ENCODE measurements at places on chromosomes 3 and 15.

- no peak for DNase-seq
These were observed 184.5 kb upstream of the TSC22D2 start for GRCh38 chr3:150223558-150223957.

- no peak for DNase-seq
These were observed 384.2 kb downstream of the CGGBP1 start for GRCh38 chr3:87674397-87675161.

GRCh38 chr15:83108266-83109219 lies 1.1 kb downstream of the TM6SF1 start:
- no peak for DNase-seq

- no peak for DNase-seq
These were observed 217.5 kb downstream of the ALCAM start for GRCh38 chr3:105584003-105584790.

DNA sequence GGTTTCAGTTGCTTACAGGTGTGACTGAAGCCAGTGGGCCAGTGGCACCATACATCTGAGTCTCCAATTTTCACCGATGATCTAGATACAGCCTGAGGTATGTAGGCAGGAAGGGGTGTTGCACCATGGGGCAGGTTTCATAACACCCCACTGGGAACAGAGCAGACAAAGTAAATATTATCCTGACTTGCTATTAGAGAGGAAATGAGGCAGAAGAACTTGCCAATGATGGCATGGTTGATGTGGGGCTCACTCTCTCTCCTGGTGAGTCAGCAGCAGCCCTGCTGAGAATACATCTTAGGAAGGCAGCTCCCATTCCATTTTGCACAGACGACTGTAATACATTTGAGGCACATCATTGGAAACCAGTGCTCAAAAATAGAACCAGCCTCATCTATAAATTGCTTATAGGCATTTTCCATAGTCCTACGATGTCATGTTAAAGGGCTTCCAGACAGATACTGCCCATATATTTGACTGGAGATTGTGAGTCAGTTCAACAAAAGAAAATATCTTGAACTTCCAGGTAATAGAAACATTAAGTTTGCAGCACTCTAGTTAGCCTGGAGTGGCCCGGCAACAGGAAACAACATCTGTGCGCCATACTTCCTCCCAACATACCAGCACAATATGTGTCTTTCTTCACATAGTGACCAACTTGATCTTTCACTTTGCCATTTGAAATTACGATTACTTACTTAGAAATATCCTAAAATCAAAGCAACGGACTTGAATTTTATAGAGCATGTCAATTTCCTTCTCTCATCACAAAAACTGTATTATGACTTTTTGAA lies 175.5 kb downstream of the NECTIN3 start:
- DNase-seq: no peak

GRCh38 chr15:25797035-25797434 lies 66.1 kb downstream of the ATP10A start:
- DNase-seq: no peak

- DNase-seq: no peak
These were observed 93.2 kb upstream of the ARHGEF3 start for GRCh38 chr3:56894881-56895431.

DNA sequence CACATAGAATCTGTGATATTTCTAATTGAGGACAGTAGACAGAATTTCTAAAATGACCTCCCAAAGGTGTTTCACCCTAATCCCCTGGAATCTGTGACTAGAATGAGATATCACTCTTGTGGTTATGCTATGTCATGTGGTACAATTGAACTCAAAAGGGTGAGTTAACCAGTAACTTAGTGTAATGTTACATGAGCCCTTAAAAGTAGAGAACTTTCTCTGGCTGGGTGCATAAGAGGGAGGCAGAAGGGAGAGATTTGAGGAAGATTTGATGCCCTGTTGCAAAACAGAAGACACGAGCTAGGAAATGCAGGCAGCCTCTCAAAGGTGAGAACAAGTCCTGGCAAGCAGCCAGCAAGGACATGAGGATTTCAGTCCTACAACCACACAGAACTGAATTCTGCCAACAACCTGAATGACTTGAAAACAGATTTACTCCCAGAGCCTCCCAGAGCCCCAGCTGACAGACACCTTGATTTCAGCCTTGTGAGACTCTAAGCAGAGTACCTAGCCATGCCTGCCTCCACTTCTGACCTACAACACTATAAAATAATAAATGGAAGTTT lies 160.3 kb downstream of the MTHFS start:
- DNase-seq: no peak

GRCh38 chr3:136055491-136055890 lies 90.0 kb downstream of the PPP2R3A start:
- no peak for DNase-seq

DNA sequence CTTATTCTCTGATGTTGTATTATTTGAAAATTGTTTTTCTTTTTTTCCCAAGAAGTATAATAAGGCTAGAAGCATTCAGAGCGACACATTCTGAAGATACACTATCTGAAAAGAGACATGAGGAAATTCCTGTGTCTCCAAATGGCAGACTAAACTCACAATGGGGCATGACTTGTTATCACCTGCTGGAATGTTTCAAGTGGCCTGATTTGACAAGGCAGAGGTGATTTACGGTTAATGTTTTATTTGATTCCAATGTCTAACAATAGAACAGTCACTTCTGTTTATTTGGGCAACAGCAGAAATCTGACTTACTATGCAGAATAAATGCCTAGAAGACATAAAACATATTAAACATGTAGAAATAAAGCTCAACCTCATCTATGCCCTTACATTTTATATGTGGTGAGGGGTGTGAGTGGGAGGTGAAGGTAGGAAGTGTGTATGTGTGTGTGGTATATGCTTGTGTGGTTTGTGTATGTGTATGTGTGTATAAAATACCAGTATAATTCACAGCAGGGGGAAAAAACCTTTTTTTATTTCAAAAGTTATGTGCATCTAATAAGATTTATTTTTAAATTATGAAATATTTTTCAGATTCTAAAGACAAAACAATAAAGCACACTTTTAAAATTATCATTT lies 1051.7 kb downstream of the ROBO2 start:
- no peak for DNase-seq

GRCh38 chr3:127670761-127671522 lies 1.8 kb upstream of the ABTB1 start:
- DNase-seq: peak; percentile 44

DNA sequence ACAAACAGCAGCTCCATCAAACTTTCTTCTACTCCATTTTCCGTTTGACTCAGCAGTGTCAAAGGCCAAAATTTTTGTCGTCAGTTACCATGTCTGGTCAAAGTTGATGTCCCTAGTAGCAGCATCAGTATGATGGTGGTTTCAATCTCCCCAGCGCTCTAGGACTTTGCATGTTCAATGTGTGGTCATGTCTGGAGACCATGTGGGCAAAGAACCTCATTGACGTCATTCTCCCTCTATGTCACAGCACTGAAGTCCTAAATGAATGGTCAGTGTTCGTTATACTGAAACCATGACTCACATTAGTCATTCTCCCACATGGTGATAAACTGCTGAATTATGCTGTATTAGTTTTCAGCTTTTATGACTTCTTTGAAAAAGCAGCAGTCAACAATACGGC lies 23.2 kb downstream of the SHC4 start:
- DNase-seq: no peak

- no peak for DNase-seq
These were observed 399.6 kb downstream of the NAALADL2 start for GRCh38 chr3:175258763-175259162.

DNA sequence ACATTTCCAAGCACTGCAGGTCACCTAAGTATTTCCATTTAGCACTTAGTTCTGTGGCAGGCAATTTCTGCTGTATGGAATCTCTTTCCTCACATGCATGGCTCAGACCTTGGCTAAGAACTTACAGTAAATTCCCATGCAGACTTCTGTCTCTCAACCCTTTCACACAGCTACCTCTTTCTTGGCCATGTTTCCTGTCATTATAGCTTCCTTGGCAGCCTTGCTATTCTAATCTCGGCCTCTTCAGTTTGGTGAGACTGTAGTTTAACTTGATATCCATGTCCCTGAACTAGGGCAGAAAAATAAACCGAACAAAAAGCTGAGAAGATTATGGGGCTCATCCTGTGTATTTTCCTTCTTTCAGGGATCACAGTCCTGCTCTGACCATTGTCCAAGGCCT lies 96.0 kb downstream of the SPATA16 start:
- no peak for DNase-seq

DNA sequence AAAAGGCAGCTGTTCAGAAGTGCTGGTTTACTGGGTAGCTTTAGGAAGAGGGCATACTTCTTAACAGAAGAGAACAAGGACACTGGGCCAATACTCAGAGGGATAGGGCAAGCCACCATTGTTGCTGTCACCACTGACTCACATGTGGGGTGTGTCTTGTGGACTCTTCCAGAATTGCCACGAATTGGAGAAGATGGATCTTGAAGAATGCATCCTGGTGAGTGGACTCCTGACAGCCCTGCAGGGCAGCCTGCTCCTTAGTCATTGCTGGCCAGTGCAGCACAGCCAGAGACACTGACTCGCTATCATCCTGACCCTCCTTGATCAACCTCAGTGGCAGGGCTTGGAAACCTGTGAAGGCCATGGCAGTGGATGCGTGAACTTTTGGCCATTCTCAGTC lies 62.3 kb downstream of the UBP1 start:
- DNase-seq: no peak

Measured in ecto neural progenitor cell (in vitro differentiated cells).